A549 treated with GW870086 at 1 μM for 4 hours (cell line): ENCODE measurements at places on chromosomes 4 and X. TPM values are rescaled to one million over a fixed set of nuclear protein-coding genes. Genes with fewer than 3 reads are reported as not detected.

ASB9 gene
- total RNA-seq = 18.9 to 22.0 TPM (median 20.7 TPM) in 5 replicates

MAGEB18 gene
- not detected in 5 replicates for total RNA-seq

ZNF157 gene
- total RNA-seq = 0.06 to 0.07 TPM (median 0.06 TPM) in 3 of 5 replicates, not detected in the others

ANTXR2 gene
- 2.8 to 4.7 TPM (median 3.7 TPM) in 5 replicates for total RNA-seq

LEF1 gene
- 0.14 TPM in 1 of 5 replicates, not detected in the others for total RNA-seq

EVC gene
- 7.4 to 12.1 TPM (median 11.3 TPM) in 5 replicates for total RNA-seq

DRP2 gene
- 0.06 to 0.19 TPM (median 0.16 TPM) in 5 replicates for total RNA-seq

MAGEA2B gene
- total RNA-seq = not detected in 5 replicates

CT45A10 gene
- 0.41 to 1.1 TPM in 2 of 5 replicates, not detected in the others for total RNA-seq

TCP11X2 gene
- not detected in 5 replicates for total RNA-seq

RAP2C gene
- total RNA-seq = 20.7 to 39.9 TPM (median 28.1 TPM) in 5 replicates
